Activated CD4-positive, CD25-positive, alpha-beta regulatory T cell treated with anti-CD3 and anti-CD28 coated beads, Interleukin-2, amount 50 U/mL, for 16 hours (primary cell): ENCODE measurements at places on chromosomes 2 and 18.

GRCh38 chr2:241200822-241201395 is 12.4 kb downstream of the ANO7 start:
- no peak for DNase-seq

- no peak for DNase-seq
Measured at GRCh38 chr2:193539188-193539587, 1344.5 kb upstream of the TMEFF2 start.

DNA sequence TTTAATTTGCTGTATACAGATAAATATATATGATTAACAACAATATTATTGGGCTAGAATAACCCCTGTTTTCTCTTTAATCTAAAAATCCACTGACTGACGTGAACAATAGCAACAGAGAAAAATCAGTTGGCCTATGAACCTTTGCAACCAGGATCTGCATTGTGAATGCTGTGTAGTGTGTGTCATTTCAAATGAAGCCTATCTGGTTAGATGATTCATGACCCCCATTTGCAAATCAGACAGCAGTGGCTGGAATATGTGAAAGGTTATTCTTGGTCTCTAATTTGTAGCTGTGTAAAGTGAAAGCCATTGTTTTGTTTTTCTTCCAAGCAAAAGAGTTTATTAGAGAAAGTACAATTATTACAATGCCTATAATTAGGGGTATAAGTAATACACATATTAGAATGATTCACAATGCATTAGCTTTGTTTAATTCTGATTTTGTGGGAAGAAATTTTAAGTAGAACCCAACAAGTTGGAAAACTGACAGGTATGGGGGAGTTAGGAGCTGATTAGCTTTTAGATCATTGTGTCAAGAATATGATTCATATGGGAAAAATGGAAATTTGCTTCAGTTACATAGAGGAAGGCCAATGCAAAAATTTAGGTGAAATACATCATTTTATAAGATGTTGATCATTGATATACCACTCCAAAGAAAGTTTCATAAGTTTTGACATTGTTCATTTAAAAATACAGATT is 1362.2 kb upstream of the TMEFF2 start:
- DNase-seq: no peak

- no peak for DNase-seq
Measured at GRCh38 chr18:35197296-35197695, 43.5 kb upstream of the ZNF397 start.
